Fibroblast of skin of scalp (primary cell): ENCODE measurements at places on chromosomes 12 and 14.
A peak's percentile ranks its signal among the peaks of the same experiment; 100 is the strongest.

- no peak for DNase-seq
Measured at GRCh38 chr14:76312821-76313220, 63.1 kb upstream of the ESRRB start.

- DNase-seq, result peak; percentile 15
Measured at GRCh38 chr14:89237921-89238529, 179.0 kb downstream of the FOXN3 start.

DNA sequence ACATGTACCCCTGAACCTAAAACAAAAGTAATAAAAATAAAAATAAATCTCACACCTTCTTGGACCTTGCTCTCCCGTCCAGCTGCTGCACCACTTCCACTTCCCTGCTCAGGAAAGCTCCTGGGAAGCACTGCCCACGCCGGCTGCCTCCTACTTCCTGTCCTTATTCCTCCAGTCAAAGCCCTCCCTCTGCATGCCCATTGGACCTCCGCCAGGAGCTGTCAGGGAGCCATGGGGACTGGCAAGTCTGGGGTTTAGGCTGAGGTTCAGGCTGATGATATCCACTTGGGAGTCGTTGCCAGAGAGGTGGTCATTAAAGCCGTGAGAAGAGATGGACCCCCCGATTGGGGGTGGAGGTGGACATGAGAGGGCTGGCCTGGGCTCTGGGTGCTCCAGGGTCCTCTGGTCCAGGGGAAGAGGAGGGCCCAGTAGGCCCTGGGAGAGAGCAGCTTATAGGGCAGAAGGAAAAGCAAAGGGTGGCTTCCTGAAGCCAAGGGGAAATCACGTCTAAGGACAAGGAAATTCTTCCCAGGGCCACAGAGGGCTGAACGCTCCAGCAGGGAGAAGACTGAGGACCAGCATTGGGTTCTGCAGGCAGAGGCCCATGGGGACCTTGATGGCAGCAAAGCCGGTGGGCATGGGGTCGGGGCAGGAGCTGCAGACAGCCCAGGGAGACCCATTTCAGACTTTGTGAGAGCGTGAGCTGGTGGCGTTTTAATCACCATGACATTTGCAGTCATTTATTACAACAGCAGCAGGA is 78.7 kb downstream of the FZD10 start:
- no peak for DNase-seq

DNA sequence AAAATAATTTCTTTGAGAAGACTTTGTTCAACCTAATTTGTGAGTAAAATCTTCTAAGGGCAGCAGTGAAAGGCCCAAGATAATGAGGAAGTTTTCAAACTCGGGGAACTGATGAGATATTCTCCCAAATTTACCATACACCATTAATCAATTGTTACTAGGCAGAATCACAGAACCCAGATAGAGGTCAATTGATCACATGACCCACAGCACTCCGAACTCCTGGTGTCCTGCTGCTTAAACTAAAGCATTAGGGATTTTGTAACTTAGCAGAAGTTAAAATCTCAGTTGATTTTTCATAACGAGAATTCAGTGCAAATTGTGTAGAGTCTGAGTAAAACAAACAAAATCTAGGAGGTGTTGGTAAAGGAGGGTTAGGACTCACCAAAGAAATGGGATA is 207.8 kb downstream of the C12orf42 start:
- DNase-seq, result no peak

- no peak for DNase-seq
Measured at GRCh38 chr14:94378527-94379290, 9.7 kb downstream of the SERPINA1 start.

DNA sequence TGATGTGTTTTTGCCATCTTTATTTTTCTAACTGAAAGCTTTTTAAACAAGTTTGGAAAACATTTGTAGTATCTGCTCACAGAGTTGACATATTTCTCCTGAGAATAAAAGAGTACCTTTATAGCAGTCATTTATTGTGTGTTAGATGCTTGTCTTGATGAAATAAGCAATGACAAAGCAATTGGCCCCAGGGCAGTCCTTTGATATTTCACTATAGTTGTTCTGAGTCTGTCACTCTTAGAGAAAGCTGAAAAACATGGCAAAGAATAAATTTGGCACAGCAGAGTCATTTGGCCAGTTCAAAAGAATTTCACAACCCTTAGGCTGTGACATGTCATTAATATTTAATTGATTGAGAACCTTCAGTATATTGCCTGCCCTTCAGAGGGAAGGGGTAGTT is 166.2 kb downstream of the PTPRO start:
- no peak for DNase-seq

GRCh38 chr12:83016218-83016835 is 329.6 kb downstream of the TMTC2 start:
- DNase-seq, result peak; percentile 58

- no peak for DNase-seq
Measured at GRCh38 chr14:72609205-72609916, 284.5 kb downstream of the DPF3 start.

- DNase-seq, result no peak
Measured at GRCh38 chr14:29941401-29941800, 13.8 kb upstream of the PRKD1 start.

GRCh38 chr14:80223696-80224465 is 12.6 kb upstream of the DIO2 start:
- DNase-seq, result no peak

GRCh38 chr12:90234472-90234871 is 525.8 kb upstream of the ATP2B1 start:
- DNase-seq, result peak; percentile 60

DNA sequence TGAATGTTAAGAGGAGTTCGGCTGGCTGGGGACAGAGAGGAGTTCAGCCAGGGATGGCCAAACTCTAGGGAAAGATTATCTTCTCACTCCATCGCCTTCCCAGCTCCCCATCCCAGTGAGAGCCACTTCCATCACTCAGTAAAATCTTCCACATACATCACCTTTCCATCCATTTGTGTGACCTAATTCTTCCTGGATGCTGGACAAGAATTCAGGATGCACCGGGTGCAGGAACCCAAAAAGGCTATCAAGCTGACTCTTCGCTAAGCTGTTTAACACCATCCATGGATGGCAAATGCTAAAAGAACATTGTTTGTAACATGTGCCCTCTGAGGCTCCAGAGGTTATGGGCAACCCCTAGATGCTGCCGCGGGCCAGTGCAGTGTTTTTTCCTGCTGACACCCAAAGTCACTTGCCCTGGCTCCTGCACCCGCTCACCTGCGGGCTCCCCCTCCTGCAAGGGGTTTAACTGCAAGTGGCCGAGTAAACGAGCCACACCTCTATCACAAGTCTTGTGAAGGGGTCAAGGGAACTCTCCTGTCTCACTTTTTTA is 216.0 kb upstream of the NPAS3 start:
- DNase-seq, result no peak

DNA sequence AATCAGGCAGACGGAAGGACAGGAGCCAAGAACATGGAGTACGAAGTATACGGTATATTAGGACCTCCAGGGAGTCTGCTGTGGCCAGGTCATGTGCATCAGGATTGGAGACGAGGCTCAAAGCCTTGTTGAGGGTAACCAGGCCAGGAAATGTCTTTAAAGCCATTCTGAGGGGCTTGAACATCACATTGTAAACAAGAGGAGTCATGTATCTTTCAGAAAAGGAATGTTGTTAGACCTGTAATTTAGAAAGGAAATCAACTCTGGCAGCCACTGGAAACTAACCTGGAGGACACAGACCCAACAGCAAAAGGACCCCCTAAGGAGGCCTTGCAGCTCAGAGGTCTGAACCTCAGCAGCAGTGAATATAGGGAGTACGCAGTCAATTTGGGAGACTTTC is 7.5 kb downstream of the MAP3K9 start:
- DNase-seq, result no peak

GRCh38 chr12:47650469-47650868 is 55.4 kb downstream of the RPAP3 start:
- DNase-seq, result no peak

- DNase-seq, result no peak
Measured at GRCh38 chr12:13499008-13499407, 302.5 kb downstream of the EMP1 start.

DNA sequence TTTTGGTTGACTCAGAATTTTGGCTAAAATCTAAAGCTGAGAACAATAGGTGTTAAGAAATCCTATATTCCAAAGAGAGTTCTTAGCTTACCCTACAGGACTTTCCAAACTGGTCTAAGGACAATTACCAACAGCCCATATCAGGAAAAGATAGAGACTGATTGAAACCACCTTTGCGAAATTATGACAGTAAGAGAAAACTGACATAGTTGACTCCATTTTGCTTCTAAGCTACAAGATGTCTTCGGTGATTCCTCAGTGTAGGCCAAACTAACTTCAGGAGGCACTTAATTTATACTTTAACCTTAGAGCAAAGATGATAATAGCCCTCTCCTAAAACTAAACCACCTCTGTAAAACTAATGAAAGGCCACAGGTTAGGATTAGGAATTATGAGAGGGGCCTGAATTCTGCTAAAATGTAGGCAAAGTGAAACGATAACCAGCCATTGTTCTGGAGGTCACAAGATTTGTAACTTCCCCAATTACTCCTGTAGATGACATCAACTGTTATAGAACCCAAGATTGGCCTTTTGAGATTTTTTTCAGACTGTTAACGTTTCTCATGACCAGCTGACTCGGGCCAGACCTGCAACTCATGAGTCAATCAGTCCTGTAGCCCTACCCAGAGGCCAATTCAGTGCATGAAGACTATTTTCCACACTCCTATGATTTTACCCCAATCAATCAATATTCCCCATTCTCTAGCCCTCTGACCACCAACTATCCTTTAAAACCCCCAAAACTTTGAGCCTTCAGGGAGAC is 43.0 kb downstream of the KLRG1 start:
- DNase-seq, result no peak

GRCh38 chr12:94269316-94269999 is 121.1 kb downstream of the PLXNC1 start:
- DNase-seq, result no peak

GRCh38 chr12:121465921-121466793 is 66.2 kb downstream of the RNF34 start:
- DNase-seq, result peak; percentile 25

DNA sequence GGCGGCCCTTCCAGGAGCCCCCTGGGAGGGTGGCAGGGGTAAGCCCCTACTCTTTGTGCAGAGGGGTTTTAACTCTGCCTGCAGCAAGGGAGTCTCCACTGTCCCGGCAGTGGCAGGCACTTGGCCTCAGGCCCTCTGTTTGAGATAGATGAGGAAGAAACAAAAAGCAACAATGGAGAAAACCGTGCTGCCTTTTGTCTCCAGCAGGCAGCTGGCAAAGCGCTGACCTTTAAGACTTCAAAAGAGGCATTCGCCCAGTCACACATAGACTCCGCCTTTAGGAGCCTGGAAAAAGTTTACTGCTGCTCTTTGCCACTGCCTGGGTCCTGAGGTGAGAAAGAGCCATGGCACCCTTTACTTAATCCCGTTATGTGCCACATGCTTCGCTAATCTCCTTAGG is 158.2 kb upstream of the NTF3 start:
- no peak for DNase-seq

GRCh38 chr12:105466231-105466900 is 135.9 kb downstream of the C12orf75 start:
- DNase-seq, result no peak

DNA sequence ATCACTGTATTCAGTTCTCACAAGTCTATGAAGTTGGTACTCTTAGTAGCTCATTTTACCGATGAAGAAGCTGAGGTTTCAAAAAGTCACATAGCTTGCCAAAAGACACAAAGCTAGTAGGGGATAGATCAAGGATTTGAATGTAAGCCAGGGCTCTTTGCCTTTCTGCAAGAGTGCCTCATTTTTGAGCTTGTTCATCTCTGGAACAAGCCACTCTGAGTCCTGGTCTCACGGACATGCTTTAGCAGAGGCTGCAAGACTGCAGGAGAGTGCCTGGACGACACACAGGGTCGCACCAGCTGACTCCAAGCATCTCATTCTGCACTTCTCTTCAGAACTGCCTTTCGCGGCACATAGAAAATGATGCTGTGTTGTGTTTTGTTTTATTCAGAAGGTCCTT is 3.7 kb downstream of the NUAK1 start:
- peak; percentile 80 for DNase-seq

DNA sequence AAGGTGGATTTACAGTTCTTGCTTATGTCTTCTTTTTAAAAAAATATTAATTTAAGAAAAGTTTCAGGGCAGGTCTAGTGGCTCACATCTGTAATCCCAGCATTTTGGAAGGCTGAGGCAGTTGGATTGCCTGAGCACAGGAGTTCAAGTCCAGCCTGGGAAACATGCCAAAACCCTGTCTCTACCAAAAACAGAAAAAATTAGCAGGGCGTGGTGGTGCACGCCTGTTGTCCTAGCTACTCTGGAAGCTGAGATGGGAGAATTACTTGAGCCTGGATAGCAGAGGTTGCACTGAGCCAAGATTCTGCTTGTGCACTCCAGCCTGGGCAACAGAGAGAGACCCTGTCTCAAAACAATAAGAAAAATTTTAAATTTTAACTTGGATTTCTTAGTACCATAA is 5.4 kb upstream of the TAS2R46 start:
- DNase-seq, result peak; percentile 30
